Mesothelial cell of epicardium (in vitro differentiated cells): ENCODE measurements at places on chromosomes 4 and X.

GRCh38 chrX:121084903-121085611 is 37.6 kb downstream of the GLUD2 start:
- DNase-seq = no peak

- DNase-seq = no peak
Observed at GRCh38 chrX:11533199-11533651, 132.5 kb downstream of the ARHGAP6 start.

DNA sequence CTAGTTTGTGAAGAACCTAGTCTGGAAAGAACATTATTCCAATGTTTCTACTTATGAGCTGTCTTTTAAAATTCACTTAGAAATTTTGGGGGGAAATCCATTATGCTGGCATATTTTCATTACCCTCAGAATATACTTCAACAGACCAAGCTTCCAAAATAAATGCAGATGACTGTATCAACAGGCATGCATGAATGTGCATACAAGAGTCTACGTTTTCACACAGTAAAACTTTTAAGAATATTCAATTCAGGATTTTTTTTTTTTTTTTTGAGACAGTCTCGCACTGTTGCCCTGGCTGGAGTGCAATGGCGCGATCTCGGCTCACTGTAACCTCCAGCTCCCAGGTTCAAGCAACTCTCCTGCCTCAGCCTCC is 49.7 kb downstream of the ABCG2 start:
- DNase-seq = no peak

DNA sequence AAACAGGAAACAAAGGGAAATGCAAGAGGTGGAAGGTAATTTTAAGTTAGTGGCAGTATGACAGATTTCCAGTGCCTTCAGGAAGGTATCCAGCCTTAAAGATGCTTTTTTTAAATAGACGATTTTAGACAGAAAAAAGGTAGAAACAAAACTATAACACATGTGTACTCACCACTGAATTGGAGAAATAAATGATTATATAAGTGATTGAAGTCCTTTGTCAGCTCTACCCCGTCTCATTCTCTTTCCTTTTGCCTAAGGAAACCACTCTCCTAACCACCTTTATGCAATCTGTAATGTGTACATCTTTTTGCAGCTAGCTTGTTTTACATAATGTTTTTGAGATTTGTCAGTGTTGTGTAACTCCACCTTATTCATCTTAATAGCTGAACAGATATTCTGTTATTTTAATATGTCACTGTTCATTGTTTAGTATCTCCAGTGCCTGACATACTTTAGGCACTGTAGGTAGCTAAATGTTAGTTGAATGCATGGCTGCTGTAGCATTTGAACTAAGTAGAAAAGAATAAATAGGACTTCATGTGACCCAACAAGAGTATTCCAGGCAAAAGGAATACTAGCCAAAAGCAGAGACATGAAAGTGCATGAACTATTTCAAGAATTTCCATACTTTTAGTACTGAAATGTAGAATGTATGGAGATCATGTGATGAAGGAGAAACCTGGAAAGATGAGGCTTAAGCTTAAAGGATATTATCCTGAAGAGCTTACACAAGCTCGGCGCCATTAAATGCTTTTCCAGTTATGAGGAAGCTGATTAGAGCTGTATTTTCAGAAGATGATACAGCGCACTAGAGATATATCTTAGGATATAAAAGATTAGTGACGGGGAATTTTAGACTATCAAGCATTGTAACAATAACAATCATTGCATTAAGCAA is 865 bp downstream of the FAM200B start:
- no peak for DNase-seq

GRCh38 chr4:2995546-2996265 is 32.3 kb downstream of the GRK4 start:
- no peak for DNase-seq

DNA sequence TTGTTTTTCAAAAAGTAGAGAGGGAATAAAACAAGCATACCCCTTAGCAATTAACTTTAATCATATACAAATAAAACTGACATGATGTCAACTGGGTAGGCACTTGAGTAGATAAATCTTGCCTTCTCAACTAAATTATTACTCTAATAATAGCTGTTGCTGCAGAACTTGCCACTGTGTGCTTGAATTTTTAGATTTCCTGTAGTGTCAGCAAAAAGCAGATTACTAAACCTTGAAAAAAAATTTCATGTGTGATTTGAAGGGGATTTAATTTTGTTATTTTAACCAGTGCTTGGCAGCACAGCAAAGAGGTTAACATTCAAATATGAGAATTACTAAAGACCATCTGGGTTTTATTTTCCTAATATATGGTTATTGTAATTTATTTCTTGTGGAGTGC is 438.3 kb upstream of the SPANXN1 start:
- no peak for DNase-seq

DNA sequence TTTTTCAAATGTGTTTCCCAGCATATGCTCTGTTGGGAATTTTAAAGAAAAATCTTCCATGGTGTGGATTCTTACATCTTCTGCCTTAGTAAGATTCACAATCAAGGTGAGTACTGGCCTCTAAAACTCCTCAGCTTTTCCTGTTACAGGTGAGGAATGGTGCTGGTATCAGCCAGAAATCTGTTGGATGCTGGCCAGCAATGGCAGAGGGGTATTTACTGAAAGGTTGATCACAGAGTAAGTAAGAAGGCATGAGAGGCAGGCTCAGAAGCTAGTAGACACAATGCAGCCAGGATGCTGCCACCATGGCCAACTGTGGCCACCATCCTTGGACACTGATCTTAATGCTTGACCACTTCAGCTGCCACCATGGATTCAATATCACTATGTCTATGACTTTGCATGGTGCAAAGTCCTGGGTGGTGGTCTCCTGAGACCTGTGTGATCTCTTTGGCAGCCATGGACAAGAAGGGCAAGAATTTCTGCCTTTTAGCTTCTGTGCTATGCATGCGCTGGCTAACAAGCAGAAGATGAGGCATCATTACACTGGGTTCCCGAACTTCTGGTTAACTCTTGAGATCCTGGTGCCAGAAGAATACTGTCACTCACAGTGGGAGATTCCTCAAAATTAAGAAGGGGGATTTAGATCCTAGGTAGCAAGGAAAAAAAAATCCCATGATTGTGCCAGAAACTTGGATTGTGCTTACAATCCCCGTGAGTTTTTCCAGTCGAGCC is 60.2 kb downstream of the CHRNA9 start:
- no peak for DNase-seq

DNA sequence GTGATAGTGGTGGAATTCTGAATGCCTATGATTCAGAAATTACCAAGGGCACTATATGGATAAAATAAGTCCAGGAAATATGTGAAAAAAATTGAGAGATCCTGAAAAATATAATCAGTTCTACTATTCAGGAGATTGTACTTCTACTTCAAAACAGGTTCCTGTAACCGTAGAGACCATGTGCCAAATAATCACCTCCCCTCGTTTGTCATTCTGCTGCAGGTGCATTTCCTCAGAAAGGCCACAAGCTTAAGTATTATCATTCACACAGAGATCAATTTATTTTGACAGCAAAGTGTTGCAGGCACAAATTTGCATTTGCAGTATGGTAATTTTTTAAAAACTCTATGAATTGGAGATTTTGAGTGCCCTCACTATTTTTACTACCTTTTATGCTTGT is 1000.0 kb downstream of the CCSER1 start:
- no peak for DNase-seq

- DNase-seq = no peak
Observed at GRCh38 chr4:10656988-10657387, 27.6 kb downstream of the CLNK start.

GRCh38 chr4:174193438-174194374 is 89.8 kb downstream of the FBXO8 start:
- no peak for DNase-seq

- no peak for DNase-seq
Observed at GRCh38 chrX:8955511-8955910, 78.4 kb downstream of the FAM9B start.

GRCh38 chrX:29662101-29662500 is 553.3 kb upstream of the MAGEB2 start:
- no peak for DNase-seq

- DNase-seq = no peak
Observed at GRCh38 chr4:162229670-162230069, 65.9 kb upstream of the FSTL5 start.

GRCh38 chr4:180993244-180993836 is 1249.9 kb upstream of the TENM3 start:
- no peak for DNase-seq

GRCh38 chr4:7971159-7971631 is 31.5 kb upstream of the AFAP1 start:
- no peak for DNase-seq
